ENCODE measurements at places on chromosomes 7 and 10.

- DNase-seq, result no peak
These were observed 17.6 kb upstream of the ELN start for GRCh38 chr7:74010407-74010806.

DNA sequence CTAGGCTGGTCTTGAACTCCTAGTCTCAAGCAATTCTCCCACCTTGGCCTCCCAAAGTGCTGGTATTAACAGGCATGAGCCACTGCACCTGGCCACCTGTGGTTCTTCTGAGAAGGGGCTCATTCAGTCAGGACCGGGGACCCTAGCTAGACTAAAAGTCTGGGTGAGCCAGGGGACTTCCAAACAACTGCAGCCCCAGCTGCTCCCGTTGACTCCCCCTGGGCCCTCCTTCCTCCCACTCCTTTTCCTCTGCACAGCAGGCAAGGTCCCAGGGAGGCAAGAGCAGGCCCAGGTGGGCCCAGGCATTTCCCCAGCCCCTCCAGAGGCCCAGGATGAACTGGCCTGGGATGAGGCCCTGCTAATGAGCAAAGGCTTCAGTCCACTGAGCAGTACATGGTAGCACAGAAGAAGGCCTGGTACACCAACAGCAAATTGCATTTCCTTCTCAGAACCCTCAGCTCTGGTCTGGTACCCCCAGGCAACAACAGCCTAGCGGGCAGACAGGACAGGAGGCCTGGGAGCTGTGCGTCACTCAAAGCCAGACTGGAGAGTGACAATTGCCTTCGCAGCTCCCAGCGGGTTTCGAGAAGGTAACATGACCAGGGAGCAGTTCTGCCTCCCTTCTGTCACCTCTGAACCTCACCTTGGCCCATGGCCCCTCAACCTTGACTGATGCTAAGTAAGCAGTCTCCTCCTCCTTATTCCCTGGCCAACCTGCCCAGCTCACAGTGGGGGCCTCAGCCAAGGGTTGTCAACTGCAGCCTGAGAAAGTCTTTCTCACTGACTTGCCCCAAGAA, 30.7 kb upstream of the HSPA12A start:
- DNase-seq, result peak; percentile 23

GRCh38 chr7:151488096-151488495, 31.6 kb downstream of the RHEB start:
- DNase-seq, result no peak

DNA sequence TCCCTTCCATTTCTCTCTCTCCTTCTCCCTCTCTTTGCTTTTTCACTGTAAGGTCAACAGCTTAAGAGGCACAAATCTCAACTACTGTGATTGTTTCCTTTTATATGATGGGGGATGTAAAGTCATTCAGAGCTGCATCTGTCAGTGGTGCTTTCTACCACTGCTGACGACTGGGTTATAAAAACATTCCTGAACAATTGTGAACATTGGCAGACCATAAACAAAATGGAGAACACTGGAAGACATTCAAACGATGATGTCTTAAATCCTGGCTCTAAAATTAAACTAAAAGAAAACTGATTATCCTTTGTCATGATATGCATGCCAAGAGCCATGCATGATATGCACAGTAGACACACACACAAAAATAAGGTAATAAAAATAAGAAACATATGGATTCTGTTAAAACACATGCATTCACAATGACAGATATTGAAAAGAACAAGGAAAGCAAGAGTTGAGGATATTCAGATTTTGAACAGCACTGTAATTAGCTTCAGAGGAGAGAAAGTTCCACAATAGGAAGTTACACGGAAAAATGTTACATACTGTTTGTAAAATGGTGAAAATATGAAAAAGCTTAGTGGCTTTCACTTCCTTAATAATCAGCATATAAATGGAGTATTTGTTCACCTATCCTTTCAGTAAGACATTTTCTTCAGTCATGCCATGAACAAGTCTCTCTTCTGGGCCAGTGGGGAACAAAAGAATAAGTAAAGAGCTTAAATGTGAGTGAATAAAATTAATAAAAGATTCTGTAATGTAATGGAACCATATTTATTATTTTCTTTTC, 89.2 kb downstream of the RNLS start:
- no peak for DNase-seq

- DNase-seq, result no peak
These were observed 70.5 kb downstream of the TES start for GRCh38 chr7:116280803-116281202.

DNA sequence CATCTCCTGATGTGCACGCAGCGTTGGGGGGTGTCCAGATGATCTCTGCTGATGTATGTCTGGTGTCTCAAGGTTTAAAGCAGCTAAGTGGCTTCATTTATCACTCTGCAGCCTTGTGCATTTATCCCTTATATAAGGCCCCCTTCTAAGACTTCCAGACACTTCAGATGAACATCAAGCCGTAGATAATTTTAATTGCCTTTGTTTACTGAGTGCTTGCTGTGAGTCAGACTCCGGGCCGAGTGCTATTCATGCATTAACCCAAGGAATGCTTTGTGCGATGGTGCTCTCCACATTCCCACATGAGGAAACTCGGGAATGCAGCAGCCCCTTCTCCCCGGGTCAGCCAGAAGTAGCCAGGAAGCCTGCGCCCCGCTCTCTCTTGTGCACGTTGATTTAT, 328.6 kb upstream of the COBL start:
- DNase-seq, result no peak

GRCh38 chr7:74655768-74656440, 1.6 kb upstream of the GTF2I start:
- DNase-seq, result peak; percentile 38

- peak; percentile 40 for DNase-seq
These were observed 36.2 kb downstream of the BAG3 start for GRCh38 chr10:119687192-119688032.

- DNase-seq, result no peak
These were observed 15.1 kb downstream of the WAPL start for GRCh38 chr10:86506499-86506898.

DNA sequence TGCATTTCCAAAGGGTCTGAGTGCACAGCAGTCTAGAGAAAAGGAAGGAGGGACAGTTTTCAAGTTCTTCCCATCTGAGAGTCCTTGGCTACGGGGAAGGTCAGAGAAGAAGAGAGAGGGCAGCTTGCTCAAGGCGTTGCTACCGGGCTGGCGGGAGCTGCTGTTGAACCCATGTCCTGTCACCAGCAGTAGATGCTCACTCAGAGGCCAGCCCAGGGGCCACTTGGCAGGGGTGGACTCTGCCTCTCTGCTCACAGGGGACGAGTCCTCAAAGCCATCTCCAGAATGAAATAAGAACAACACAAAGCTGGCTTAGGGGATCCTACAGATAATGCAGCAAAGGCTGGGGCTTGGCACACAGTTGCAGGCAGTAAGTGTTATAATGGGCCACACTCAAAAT, 231.5 kb downstream of the TNS3 start:
- DNase-seq, result no peak

- DNase-seq, result no peak
These were observed 176.5 kb downstream of the CSTF2T start for GRCh38 chr10:51522858-51523257.

GRCh38 chr7:77765906-77766800, 32.1 kb downstream of the TMEM60 start:
- no peak for DNase-seq

DNA sequence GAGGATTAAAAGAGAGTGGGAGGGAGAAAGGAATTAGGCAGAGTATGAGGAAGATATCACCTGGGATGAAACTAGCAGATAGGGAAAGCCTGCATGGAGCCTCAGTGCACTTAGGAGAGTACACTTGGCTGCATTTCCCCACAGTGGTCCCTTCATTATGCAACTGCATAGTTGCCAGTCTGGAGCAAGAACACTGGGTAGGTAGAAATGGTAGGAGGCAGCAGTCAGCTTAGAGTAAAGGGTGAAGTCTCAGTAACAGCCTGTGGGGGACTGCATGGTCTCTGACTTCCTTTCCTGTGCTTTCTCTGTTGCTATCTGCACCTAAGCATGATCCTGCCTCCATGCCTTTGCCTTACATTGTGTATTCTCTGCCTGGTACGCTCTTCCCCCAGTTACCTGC, 14.0 kb upstream of the PCGF5 start:
- no peak for DNase-seq

DNA sequence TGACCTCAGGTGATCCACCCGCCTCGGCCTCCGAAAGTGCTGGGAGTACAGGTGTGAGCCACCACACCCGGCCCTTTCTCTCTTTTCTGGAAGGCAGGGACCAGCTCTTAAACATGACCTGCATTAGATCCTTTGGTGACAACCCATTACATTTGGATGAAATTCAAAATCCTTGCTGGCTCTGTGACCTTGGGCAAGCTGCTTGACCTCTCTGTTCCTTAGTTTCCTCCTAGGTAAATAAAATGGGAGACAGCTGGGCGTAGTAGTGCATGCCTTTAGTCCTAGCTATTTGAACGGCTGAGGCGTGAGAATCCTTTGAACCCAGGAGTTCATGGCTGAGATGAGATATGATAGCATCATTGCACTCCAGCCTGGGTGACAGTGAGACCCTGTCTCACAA, 23.7 kb downstream of the LDB1 start:
- no peak for DNase-seq

DNA sequence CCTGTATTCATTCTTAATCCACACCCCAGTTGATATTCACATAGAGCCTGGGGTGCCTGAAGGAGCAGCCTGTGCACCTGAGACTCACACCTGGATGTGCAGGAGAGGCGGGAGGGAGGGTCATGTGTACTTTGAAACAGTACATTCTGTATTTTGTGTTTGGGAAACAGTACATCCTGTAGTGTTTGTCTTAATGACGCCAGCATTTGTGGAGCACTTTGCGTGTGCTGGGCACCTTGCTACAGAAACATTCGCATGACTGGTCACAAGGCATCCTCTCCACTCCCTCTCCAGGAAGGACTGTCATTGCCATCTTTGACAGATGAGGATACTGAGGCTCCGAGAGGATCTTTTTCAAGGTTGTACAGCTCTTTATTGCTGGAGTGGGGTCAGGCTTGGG, 132.1 kb downstream of the TACC2 start:
- DNase-seq, result no peak

- DNase-seq, result no peak
These were observed 30.0 kb downstream of the SGMS1 start for GRCh38 chr10:50593523-50594376.

DNA sequence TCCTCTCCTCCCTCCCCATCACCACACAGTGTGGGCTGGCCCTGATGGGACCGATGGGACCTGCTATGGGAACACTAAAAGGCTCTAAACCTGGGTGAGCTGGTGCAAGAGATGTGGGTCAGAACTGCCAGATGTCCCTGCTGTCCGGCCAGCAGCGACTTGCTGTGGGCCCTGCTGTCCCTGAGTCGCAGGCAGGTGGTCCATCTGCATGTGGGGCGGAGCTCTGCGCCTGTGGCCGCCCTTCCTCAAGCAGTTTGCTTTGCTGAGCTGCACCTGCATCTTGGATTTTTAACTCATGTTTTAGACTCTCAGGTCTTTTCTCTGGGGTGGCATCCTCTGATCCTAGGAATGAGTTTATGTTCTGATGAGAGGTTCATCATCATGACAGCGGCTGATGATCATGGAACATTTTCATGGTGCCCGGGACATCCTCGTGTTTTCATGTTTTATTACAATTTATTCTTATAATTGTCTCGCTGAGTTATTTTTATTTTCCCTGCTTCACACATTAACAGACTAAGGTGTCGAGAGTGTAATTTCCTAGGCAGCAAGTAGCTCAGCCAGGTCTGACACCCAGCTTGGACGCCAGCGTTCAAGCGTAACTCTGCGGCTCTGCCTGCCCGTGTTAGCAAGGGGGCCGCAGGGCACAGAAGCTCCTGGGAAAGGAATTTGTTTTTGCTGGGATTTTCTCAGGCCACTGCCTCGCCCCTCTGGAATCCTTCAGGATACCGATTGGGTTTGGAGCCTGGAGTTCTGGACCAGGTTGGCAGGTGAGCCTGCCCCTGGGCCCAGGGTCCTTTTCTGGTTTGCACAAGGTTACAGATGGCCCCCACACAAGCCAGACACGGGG, 615.2 kb upstream of the FOXK1 start:
- DNase-seq, result no peak

DNA sequence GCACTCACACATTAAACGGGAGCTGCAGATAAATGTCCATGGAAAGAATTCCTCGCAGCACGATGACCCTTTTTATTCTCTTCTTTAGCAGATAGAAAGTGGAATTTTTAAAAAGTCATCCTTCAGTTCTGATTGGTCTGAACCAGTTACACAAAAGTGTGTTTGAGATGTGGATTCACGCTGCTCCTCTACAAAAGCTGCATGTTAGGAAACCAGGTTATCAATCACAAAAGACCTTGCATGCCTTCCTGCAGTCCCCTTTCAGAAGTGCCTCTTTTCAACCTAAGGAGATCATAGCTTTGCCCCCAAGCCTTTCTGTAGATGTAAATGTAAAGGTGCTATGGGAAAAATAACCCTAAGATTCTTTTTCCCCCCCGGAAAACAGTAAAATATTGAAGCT, 299.7 kb downstream of the PLXDC2 start:
- DNase-seq, result no peak

DNA sequence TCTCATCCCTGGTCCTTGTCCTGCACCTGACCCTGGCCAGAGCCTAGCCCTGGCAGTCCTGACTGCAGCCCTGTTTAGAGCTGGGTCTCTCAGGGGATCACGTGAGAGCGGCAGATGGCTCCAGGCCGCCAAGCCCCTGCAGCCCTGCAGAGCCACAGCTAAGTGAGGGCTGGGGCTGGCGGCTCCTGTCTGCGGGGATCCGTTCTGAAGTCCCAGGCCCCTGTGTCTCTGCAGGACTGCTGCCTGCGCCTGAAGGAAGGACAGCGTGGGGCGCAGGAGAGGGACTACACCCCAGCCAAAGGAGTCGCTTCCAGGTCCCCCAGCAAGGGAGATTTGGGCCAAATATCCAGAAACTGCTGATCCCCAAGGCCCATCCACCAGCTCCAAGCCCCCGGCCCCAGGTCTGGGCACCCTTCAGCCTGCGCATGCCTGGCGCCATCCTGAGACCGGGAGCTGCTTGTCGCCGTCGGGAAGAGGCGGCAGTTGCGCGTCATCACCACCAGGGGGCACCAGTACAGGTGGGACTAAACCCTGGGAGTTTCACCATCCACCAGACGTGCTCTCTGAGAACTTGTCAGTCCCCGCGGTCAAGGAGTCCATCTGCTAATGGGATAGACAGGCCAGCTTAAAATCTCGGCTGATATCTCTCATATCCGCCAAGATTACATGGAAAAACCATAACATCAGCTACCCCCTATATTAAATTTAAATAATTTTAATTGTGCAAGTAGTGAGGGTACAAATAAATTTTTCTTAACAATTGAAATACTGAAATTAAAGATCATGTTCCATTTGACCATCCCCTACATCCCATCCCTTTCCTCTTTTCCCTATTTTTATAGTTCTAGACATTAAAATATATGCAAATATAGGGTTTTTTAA, 25.1 kb upstream of the GHRHR start:
- DNase-seq, result peak; percentile 82

GRCh38 chr7:131509781-131510180, 46.6 kb downstream of the PODXL start:
- no peak for DNase-seq

DNA sequence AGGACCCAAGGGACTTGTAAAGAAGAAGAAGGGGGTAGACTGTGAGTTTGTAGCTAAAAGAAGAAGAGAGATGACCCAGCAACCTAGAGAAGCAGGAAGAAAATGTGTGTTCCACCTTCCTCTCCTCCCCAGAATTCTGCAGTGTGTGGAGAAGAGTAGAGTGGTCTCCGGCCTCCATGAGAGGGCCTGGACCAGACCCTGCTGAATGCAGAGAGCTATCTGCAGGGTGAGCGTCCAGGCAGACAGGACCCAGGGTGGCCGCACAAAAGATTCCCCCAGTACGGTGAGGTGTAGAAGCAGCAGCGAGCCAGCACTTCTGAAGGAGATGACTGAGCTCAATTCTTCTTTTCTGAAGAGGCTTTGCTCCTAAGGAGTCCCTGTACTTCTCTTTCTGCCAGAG, 239.7 kb upstream of the ANKRD30A start:
- DNase-seq, result no peak

GRCh38 chr7:113444261-113444660, 325.9 kb upstream of the SMIM30 start:
- DNase-seq, result no peak
